ENCODE measurements at places on chromosomes 2 and 18.

DNA sequence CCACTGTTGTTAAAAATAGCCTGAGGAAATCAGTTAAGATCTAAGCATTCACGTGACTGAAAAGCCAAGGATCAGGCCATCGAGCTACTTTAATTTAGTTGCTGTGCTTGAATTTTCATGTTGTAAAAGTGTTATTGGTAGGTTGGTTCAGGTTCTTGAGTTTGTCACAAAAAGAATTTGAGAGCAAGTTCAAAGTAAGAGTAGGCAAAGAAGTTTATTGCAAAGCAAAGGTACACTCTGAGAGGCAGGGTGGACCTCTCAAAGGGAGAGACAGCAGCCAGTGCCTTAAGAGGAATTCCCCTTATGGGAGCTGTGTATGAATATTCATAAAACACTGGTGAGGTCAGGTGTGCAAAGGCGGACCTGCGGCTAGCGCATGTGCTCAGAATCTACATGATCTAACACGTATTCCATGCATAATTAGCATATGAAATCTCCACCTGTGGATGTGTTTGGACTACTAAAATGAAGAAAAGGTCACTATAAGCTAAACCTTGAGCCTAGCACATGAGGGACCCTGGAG, 236.5 kb downstream of the NDUFA10 start:
- no peak for DNase-seq

- no peak for DNase-seq
These were observed 42.1 kb upstream of the SNTG2 start for GRCh38 chr2:908568-908967.

DNA sequence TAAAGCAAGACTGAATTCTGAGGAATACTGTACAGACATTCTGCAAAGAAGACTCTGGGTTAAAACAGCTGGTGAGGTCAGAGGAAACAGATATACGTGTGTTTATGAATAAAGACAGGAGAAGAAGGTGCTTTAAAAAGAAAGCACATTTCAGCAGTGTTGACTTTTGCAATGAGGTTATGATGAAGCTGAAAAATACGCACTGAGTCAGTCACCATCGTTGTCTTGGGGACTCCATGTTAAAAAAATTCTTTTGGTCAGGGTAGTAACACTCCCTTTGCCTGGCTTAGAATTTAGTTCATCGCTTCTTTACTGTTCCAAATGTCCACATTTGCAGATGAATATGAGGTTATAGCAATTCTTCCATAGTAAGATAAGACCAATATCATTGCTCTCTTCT, 1049.0 kb downstream of the TSN start:
- DNase-seq: no peak

- DNase-seq: no peak
These were observed 111.9 kb downstream of the MRO start for GRCh38 chr18:50707855-50708469.

DNA sequence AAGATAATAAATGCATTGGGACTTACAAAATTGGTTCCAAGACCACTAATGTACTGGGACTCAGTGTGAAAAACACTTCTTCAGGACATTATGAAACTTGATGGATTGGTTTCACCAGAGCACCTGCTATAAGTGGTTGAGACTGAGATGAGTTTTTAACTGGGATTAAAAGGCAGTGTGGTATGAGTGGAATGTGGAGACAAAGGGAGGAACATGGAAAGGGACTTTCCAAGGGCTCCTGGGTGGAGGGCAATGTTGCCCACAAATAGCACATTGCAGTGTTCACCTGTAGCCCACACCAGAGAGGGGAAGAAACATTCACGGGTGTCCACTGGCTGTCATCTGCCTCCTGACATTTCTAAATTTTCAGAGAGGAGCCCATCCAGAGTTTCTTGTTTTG, 253.3 kb upstream of the TANK start:
- no peak for DNase-seq

- DNase-seq: no peak
These were observed 228.3 kb upstream of the SIX3 start for GRCh38 chr2:44713170-44713569.

DNA sequence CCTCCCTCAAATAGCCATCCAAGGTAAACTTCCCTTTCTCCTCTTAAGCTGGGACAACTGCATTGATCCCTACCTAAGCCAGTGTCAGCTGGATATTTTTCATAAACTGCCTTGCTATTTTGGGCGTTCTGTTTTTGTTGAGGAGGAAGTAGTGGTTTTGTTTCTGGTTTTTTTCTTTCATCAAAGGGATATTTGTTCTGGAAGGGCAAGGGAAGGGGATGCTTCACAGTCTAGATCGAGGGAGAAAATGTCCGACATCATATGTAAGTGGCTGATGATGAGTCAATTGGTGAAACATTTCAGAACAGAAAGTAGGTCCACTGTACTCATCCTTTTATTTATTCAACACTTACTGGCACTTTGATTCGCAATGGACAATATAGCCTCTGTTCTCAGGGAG, 31.0 kb downstream of the TANC1 start:
- DNase-seq: no peak
